Stimulated activated CD4-positive, alpha-beta T cell treated with anti-CD3 and anti-CD28 coated beads, Interleukin-15, amount 100 ng/mL, for 24 hours (primary cell): ENCODE measurements at places on chromosomes 4 and X.

DNA sequence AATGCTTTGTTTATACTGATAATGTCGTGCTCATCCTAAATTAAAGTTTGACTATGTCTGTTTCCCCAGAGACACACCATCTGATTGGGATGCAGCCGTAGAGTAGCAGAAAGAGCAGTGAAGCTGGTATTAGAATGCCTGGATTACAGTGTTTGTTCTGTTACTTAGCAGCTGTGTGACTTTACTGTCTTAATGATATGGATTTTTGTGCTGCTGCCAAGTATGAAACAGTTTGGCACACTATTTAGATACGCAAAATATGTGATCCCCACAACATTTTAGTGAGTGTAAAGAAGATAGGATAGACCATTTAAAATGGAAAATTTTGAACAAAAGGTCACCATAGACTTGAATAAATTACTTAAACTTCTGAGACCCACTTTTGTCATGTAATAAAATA, 1.2 kb upstream of the CHIC1 start:
- DNase-seq = no peak

DNA sequence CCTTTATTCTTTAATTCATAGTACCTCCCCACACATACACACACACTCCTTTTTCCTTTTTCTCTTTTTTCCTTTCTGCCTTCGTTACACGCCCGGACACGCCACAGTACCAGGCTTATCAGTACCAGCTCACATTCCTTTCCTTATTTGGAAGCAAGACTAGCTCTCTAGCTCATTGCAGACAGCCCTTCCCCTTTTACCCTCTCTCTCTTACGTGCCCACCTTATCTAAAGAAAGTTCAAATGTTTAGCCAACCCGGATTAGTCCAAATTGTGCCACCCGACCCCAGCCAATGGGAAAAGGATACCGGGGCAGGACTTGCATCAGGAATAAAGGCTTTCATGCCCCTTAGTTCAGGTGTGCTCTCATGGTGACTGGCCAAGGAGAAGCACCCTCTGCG, 194.7 kb upstream of the VCX3A start:
- no peak for DNase-seq

GRCh38 chr4:158871335-158871724, 102.5 kb downstream of the FNIP2 start:
- no peak for DNase-seq

DNA sequence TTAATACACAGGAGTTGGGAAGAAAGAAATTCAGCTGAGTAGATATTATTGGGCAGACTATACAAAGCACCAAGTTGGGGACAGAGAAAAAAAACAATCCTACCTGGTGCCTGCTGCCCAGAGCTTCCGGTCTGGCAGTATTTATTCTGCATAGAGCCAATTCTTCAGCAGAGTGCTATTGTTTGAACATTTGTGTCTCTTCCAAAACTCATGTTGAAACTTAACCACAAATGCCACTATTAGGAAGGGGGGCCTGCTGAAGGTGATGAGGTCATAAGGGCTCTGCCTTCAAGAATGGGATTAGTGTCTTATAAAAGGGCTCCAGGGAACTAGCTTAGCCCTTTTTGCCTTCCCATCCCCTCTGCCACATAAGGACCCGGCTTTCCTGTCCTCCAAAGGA, 136.2 kb downstream of the EVC2 start:
- DNase-seq = no peak

DNA sequence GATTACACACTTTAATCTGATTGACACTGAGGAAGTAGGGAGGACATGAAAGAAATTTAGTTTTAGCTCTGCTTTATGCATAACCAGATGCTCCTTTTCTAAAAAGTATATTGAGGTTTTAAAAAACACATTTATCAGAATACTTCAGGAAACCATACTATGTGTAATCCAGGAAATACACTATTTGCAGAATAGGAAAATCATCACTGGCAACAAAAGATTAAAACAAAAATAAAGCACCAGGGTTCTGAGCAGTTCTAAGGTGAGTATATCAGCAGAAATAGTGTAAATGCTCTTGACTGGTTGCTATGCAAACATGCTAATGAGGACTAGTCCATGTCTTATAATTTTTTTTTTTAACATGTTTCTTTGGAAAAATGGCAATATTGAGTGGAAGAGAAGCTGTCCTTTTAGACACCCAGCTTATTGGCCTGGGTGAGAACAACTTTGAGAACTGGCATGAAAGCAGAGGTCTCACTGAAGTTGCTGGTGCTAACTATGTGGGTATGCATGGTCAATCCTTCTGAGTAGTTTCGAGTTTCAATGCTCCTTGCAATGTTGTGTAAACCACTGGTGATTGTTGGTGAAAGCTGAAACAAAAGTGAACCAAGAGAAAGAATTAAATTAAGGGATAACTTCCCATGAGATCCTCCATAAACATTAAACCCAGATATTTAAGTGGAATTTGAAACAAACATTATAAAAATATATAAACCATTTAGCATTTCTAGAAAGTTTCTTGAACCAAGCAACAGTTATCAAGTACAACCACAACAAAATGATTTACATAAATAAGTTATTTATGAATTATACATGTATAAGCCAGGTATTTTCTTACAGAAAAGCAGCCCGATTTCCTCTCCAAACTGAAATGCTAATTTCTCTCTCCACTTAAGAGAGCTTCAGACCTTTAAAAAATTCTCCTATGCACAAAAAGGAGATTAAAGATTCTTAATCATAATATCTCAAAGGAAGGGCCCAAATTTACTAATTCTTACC, 20.4 kb upstream of the SCD5 start:
- no peak for DNase-seq

DNA sequence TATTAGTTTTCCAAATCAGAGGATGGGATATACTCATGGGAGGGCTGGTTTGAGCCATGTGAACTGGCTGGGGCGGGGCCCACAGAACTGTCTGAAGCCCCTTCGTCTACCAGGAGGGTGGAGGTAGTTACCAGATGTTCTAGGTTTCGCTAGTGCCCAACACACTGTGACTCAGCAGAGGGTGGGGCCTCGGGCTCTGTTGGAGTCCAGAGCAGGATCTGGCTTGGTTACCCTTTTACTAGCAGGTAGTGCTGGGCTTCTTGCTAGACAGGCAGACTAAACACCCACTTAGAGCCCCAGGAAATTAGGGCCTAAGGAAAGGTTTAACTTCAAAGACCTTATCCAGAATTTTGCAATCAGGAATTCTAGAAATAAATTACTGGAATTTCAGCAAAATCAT, 56.2 kb upstream of the CHRDL1 start:
- no peak for DNase-seq

DNA sequence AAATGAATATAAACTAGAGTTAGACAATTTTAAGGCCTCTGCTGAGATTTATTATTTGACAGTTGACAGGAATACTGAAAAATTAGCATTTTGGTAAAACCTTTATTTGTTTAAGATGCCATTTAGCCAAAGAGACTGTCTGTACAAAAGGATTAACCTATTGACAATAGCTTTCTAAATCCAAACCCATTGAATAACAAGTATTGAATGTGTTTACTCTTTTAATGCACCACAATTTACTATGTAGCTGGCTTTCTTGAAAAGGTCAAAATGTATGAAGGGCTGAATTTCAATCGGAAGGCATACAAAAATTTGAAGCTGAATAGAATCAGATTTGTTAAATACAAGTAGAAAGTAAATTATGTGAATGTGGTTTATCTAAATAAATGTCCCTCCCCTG, 374.5 kb downstream of the TEX13C start:
- no peak for DNase-seq

DNA sequence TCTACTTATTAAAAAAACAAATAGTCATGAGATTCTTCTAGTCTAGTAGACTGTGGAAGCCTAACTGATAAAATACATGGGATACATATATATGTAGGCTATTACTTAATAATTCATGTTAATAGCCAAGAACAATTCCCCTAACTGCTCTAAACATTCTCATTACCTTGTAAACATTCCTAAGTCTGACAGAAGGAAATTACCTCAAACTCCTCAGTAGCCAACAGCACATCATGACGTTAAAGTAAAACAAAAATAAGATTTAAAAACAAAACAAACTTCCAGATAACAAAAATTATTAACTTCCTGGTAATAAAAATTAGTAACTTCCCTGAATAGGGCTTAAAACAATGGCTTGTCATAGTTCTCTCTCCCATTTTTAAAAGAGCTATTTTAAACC, 109.2 kb downstream of the WDFY3 start:
- DNase-seq = no peak

GRCh38 chr4:25757452-25757851, 101.8 kb downstream of the SLC34A2 start:
- DNase-seq = no peak

GRCh38 chrX:20315140-20315539, 48.4 kb upstream of the RPS6KA3 start:
- DNase-seq = no peak

DNA sequence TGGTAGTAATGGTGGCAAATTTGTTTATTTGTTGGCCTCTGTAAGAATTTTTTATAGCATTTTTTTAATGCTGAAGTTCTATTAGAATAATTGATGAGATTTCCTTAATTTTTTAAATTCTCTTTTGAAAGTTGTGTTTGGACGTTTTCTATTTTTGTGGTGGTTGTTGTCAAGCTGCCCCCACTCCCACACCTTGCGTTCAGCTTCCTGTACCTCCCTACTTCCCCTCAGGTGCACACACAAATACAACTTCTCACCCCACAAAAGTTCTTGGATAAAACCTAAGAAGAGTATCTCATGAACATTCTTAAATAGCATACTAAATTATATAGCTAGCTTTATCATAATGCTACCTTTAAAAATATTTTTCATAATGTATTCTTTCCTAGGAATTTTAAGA, 38.7 kb downstream of the EXOC1 start:
- DNase-seq = no peak

- DNase-seq = no peak
Measured at GRCh38 chr4:41365681-41366080, 109.0 kb downstream of the UCHL1 start.

- no peak for DNase-seq
Measured at GRCh38 chr4:57234252-57234775, 124.1 kb upstream of the IGFBP7 start.

- peak; percentile 8 for DNase-seq
Measured at GRCh38 chr4:169823685-169824084, 65.9 kb upstream of the HPF1 start.
